Dermis blood vessel endothelial cell (primary cell): ENCODE measurements at places on chromosomes 12 and 14. TPM values are rescaled to one million over a fixed set of nuclear protein-coding genes. Genes with fewer than 3 reads are reported as not detected.

Gene CAPZA3
- total RNA-seq: not detected in 2 replicates

Gene DNAI7
- total RNA-seq: 0.28 TPM in 1 of 2 replicates, not detected in the other

Gene KLHDC1
- total RNA-seq: 1.6 and 6.6 TPM in 2 replicates

Gene GLIPR1L1
- total RNA-seq: not detected in 2 replicates

Gene HNF1A
- not detected in 2 replicates for total RNA-seq

Gene RD3L
- total RNA-seq: not detected in 2 replicates

Gene PTPRQ
- total RNA-seq: under 0.01 TPM in 1 of 2 replicates, not detected in the other

GRCh38 chr12:25840678-25841465 is 117.6 kb upstream of the RASSF8 start:
- DNase-seq: peak; percentile 40

GRCh38 chr12:6052940-6053329 is 71.5 kb downstream of the VWF start:
- peak; percentile 42 for DNase-seq

DNA sequence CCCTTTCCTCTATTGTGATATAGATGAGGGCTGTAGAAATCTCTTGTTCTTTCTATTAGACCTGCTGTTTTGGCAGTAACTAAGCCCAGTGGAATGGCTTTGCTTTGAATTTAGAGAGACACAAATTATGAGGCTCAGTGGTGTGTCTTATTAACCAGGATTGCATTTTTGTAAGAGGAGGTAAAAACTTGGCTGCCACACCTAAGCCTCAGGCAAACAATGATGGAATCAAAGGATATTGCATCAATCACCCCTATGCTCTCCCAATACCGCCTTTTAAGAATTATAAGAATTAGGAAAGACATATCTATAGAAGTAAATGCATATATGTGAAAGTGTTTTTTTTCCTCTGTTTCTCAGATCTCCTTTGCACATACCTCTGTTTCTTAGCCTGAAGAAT is 63.3 kb downstream of the ACSS3 start:
- DNase-seq: no peak

DNA sequence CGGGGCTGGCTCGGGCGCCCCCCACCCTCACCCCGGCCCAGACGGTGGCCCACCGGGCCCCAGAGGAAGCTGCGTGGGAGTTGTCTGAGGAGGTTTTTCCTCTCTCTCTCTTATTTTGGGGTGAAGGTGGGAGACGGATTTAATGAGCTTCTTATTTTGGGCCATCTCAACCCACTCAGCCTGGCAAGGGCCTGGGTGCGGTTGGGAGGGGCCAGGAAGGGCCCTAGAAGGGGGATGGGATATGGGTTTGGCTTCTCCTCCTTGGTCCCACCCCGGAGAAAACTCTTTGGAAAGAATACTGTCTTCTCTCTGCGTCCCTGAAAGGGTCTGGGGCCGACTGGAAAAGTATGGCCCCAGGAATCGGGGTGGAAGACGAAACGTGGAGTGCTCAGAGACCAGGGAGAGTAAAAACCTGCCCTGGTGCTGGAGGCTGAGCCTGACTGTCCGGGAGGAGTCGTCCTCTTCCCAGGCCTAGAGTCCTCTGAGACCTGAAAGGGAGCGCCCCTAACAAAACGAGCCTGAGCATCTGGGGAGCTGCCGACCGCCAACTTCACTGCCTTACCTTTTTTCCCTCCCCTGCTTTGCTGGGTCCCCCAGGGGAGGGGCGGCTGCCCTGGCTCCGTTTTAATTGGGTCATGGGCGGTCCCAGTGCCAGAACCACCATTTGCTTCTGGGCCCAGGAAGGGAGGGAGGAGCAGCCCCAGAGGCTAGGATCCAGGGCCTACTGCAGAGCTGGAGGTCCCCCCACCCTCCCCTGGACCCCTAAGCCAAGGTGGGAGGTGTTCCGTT is 1.6 kb downstream of the MMP14 start:
- DNase-seq: peak; percentile 40

DNA sequence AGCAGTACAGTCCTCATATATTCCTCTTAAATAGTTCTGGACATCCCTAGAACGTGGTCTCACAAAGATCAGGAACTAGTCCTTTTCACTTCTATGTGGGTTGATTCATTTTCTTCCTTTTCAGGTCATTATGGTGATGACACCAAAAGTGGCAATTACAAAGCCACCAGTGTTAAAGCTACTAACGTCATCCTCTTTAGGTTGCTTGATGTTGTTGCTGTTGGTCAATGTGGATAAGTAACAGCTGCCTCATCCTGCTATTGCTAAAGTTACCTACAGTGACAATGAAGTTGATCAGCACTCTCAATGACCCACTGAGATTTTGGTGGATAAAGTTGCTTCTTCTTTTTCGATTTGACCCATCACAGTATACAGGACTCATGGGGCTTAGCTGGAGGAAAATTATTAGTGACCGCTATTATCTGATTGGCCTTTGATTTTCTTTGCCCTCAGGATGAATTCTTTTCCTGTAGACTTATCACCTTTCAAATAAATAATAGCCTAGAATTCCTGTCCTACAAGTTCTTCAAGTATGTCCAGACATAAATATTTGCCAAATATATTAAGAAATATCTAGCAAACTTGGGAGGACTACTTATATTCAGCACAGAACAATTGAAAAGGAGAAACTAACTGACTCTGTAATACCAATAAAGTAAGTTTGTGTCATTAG is 54.0 kb upstream of the ATP2B1 start:
- no peak for DNase-seq

GRCh38 chr14:105151084-105151837 is 17.3 kb downstream of the JAG2 start:
- DNase-seq: no peak

- DNase-seq: no peak
These were observed 40.4 kb upstream of the ETV6 start for GRCh38 chr12:11609045-11609444.

- DNase-seq: no peak
These were observed 148.3 kb downstream of the PTCSC3 start for GRCh38 chr14:36028218-36028617.
